Cardiac muscle cell (in vitro differentiated cells and primary cell): ENCODE measurements at places on chromosomes 5 and 9. TPM values are rescaled to one million over a fixed set of nuclear protein-coding genes. Genes with fewer than 3 reads are reported as not detected.

TERT gene
- total RNA-seq: 0.30 TPM in 1 of 2 replicates, not detected in the other

AJM1 gene
- 8.5 and 12.2 TPM in 2 replicates for total RNA-seq

- H3K4me1 ChIP-seq: peaks cover 64% of the 10 kb centered on the region
- no peaks in the 10 kb centered on the region for H3K27me3 ChIP-seq
- peak overlapping the region; percentile 89 for H3K27ac ChIP-seq
- H3K4me3 ChIP-seq: no peak overlapping the region
- no peak for DNase-seq
- peaks cover 6% of the 10 kb centered on the region for H3K36me3 ChIP-seq
These were observed 54.6 kb downstream of the LHFPL2 start for GRCh38 chr5:78594021-78594420.

DNA sequence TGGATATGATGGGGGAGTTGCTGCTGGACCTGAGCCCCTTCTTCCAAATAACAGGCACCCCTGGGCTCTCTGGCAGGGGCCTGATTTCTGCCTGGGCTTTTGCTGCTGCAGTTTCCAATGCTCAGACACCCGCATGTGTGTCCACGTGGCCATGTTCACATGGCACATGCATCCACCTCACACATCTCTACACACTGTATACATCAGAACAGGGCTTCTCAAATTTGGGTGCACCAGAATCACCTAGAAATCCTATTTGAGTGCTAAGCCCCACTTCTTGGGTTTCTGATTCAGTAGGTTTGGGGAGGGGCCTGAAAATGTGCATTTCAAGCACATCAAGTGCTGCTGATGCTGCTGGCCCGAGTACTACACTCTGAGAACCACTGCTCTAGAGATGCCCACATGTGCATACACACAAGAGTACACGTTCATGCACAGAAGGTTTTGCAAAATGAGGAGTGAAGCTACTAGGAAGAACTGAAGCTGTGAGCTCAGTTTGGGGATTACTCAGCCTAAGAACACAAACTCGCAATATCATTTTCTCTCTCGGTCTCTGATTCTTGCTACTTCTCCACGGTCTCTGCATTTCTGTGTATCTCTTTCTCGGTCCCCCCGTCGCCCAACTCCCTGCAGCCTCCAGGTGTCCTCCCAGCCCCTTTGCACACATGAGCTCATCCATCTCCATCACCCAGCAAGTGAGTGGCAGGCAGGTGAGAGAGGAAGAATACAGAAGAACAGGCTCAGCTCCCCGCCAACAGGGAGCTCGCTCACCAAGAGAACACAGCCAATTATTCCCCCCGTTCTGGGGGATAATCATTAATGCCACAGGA, 97.0 kb downstream of the PCDH1 start:
- DNase-seq: no peak
- H3K27me3 ChIP-seq: no peaks in the 10 kb centered on the region
- no peaks in the 10 kb centered on the region for H3K36me3 ChIP-seq
- H3K27ac ChIP-seq: no peak overlapping the region
- H3K4me1 ChIP-seq: no peaks in the 10 kb centered on the region
- no peak overlapping the region for H3K4me3 ChIP-seq

- H3K27me3 ChIP-seq: no peaks in the 10 kb centered on the region
- H3K4me3 ChIP-seq: no peak overlapping the region
- no peaks in the 10 kb centered on the region for H3K4me1 ChIP-seq
- DNase-seq: no peak
- no peaks in the 10 kb centered on the region for H3K36me3 ChIP-seq
- no peak overlapping the region for H3K27ac ChIP-seq
These were observed 12.6 kb upstream of the GRAMD2B start for GRCh38 chr5:126410623-126411022.

DNA sequence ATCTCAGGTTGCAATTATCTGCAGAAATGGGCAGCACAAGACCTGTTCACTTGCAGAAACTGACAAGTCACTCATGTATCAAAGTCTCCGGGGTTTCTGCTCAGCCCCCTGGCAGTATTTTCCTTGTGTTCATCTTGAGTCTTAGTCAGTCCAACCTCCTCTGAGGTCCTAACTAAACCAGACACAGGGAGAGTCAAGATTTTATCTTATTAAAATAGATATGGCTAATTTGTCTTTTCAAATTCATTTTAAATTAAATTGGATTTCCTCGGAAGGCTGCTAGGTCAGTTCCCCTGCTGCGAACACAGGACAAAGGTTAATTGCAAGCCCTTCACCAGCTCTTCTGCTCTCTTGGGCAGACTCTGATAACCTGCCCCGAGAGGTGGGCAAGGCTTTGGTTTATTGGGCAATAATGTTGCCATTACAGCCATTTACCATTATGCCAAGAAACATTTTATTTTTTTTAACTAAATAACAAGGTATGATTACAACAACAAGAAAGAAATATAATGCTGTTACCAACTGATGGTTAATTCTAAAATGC, 103.5 kb downstream of the MAPKAP1 start:
- no peaks in the 10 kb centered on the region for H3K36me3 ChIP-seq
- no peak overlapping the region for H3K4me3 ChIP-seq
- peaks cover 19% of the 10 kb centered on the region for H3K4me1 ChIP-seq
- H3K27ac ChIP-seq: no peak overlapping the region
- no peak for DNase-seq

- H3K36me3 ChIP-seq: no peaks in the 10 kb centered on the region
- DNase-seq: no peak
- H3K27me3 ChIP-seq: no peaks in the 10 kb centered on the region
- H3K27ac ChIP-seq: no peak overlapping the region
These were observed 27.0 kb downstream of the SLC22A4 start for GRCh38 chr5:132321109-132321721.

DNA sequence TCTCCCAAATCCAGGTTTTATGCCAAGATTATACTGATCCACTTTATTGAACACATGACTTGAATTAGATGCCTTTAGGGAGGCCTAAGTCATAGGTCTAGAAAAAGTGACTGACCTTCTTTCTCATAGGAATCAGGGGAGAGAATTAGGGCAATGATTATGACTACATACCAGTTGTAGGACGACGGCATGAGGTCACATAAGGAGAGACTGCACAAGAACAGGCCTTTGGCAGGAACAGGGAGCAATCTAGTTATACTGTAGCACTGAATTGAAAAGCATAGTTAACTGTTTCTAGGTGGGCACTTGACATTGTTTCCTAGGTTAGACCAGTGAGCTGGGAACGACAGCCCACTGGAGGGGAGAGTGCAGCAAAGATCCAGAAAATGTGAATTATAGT, 22.7 kb downstream of the CREBRF start:
- no peaks in the 10 kb centered on the region for H3K27me3 ChIP-seq
